ENCODE measurements at places on chromosomes 13 and 19.
A peak's percentile ranks its signal among the peaks of the same experiment; 100 is the strongest.

DNA sequence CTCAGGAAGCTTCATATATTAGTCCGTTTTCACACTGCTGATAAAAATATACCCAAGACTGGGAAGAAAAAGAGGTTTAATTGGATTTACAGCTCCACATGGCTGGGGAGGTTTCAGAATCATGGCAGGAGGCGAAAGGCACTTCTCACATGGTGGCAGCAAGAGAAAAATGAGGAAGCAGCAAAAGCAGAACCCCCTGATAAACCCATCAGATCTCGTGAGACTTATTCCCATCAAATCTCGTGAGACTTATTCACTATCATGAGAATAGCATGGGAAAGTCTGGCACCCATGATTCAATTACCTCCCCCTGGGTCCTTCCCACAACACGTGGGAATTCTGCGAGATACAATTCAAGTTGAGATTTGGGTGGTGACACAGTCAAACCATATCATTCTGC lies 23.1 kb downstream of the FLT3 start:
- DNase-seq = no peak

- DNase-seq = peak; percentile 39
Observed at GRCh38 chr19:49363268-49364082, at the start of gene DKKL1. DKKL1 (plus strand) TSS chr19:49363877; CDS start chr19:49363999, 122 bp downstream.

- no peak for DNase-seq
Observed at GRCh38 chr13:110665491-110666254, 40.2 kb downstream of the CARS2 start.

GRCh38 chr19:13138916-13139198 lies 11.3 kb downstream of the STX10 start:
- DNase-seq = no peak

DNA sequence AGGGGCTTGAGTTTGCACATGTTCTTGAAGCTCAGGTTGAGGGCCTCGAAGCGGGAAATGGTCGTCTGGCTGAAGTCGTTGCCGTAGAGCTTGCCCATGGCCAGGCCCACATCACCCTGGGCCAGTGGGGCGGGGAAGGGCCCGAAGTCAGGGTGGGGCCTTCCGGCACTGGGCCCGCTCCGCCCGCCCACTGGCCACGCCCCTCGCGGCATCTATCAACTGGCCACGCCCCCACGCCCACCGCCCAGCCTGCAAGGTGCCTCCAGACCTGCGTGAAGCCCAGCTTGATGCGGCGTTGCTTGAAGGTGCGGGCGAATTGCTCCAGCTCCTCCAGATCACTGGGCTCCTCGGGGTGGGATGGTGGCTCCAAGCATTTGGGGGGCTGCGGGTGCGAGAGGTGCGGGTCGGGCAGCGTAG lies 19.9 kb downstream of the ZNF574 start:
- no peak for DNase-seq

- DNase-seq = no peak
Observed at GRCh38 chr13:21043898-21044297, 17.5 kb downstream of the LATS2 start.

DNA sequence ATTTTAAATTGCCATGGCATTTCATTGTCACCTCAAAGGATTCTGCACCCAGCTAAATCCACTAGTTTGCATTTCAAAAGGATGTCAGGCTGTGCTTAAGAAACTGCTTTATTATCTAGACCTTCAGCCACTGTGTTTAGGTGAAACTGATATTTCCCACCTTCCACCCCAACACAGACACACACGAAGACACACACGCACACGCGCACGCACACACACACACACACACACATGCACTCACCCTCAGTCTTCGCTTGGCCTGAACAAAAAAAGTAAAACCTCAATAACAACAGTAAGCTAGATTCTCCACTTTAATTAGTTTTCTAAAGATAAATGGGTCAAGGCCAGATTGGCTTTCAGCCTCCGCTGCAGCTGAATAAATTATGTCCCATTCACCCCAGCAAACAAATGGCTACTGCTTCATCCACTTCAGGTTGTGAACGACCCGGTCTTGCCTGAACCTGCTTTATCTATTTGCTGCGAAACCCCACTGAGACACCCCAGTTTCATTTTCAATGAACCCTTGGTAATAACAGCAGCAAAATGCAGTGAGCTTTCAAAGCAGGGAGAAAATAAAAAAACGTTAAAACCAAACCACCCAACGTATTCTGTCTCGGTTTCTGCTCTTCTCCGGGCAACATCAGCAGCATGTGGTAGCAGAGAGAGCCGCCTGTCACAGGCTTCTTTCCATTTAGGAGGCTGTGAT lies 166.8 kb downstream of the DCT start:
- no peak for DNase-seq

DNA sequence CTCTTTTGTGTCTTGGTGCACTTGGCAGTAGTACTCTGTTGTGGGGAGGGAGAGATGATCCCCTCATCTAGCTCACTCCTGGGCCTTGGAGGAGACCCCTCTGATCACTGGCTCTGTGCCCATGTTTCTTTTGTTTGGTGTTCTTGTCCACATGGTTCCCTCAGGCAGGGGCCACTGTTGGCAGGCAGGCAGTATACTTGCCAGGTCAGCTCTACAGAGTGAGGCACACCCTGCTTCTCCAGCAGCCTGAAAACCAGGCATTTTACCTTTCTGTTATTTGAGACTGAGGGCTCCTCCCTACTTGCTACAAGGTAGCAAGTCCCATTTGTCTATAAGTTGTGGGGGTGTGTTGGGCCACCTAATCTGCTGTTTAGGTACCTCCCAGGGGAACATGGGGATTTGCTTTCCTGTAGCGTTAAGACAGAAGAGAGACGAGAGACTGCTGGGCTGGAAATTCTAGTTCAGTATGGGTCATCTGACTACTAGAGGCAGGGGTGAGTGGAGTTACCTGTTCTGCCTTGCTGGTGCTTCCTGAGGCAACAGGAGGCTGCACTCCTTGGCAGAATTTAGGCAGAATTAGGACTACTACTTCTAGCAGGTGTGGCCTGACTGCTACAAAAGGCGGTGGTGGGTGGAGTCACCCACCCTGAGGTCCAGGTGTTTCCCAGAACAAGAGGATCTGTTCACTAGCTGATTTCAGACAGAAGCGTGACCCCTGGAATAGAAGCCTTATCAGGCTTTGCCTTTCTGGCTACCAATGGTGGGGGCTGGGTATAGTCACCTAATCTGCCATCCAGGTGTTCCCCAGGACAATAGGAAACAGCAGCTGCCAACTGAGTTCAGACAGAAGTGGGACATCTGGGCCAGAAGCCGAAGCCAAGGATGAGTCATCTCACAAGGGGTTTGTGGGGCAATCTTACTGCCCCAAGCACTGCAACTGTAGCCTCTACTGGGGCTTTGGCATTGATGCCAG lies 843.0 kb upstream of the ATXN8OS start:
- DNase-seq = no peak

DNA sequence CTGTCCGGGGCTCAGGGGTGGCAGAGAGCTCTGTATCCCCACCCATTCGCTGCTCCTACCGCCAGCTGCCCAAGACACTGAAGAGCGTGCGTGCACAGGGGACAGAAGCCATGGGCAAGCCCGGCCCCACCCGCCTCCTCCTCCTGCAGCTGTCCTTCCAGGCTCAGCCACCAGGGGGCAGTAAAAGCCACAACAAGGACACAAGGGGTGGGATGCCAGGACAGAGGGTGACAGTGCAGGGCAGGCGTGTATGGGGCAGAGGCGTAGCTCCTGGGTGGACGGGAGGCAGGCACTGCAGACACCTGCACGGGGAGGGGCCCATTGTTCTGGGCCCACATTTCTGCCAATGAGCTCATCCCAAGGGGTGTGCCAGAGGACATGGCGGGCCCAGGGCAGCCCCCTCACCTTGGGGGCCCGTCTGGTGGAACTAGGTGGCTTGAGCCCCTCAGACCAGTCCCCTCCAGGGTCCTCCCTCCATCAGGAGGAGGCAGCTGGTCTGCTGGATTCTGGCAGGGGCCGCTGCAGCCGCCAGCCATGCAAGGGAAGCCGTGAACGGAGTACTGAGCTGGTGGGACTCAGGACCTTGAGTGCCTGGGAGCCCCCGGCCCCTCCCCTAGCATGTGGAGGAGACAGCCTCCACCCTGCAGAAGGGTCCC lies 61.2 kb downstream of the MLLT1 start:
- DNase-seq = peak; percentile 65

- DNase-seq = no peak
Observed at GRCh38 chr13:50629966-50630365, 213.5 kb downstream of the DLEU7 start.

DNA sequence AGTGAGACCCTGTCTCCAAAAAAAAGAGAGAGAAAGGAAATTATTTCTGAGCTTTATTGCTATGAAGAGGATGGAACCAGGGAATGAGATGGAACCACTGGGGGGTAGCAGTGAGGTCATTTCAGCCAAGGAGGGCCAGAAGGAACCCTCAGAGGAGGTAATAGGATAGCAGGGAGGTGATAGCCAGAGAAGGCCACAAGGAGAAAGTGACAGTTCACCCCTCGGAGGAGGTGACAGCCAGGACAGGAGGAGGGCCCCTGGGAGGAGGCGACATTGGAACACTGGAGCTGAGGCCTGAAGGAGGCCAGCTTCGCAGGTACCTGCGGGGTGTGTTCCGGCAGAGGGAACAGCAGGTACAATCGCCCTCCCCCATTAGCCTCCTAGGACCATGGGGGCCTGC lies 675 bp upstream of the PGPEP1 start:
- DNase-seq = no peak

GRCh38 chr13:111398715-111399299 lies 78.4 kb downstream of the TEX29 start:
- no peak for DNase-seq

DNA sequence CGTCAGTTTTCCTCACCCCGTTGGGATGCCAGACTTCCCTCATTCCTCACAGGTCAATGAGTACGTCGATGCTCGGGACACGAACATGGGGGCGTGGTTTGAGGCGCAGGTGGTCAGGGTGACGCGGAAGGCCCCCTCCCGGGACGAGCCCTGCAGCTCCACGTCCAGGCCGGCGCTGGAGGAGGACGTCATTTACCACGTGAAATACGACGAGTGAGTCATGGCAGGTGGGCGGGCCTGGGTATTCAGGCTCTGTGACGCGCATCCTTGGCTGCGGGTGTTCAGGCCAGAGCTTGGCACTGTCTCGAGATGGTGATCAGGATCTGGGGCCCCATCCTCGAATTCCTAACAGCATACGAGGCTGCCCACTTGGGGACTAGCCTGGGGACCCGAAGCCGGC lies 21.4 kb downstream of the UHRF1 start:
- no peak for DNase-seq

GRCh38 chr19:18533058-18533457 lies 10.3 kb downstream of the FKBP8 start:
- DNase-seq = no peak

- DNase-seq = no peak
Observed at GRCh38 chr19:53007606-53008005, 6.1 kb upstream of the ERVV-1 start.

DNA sequence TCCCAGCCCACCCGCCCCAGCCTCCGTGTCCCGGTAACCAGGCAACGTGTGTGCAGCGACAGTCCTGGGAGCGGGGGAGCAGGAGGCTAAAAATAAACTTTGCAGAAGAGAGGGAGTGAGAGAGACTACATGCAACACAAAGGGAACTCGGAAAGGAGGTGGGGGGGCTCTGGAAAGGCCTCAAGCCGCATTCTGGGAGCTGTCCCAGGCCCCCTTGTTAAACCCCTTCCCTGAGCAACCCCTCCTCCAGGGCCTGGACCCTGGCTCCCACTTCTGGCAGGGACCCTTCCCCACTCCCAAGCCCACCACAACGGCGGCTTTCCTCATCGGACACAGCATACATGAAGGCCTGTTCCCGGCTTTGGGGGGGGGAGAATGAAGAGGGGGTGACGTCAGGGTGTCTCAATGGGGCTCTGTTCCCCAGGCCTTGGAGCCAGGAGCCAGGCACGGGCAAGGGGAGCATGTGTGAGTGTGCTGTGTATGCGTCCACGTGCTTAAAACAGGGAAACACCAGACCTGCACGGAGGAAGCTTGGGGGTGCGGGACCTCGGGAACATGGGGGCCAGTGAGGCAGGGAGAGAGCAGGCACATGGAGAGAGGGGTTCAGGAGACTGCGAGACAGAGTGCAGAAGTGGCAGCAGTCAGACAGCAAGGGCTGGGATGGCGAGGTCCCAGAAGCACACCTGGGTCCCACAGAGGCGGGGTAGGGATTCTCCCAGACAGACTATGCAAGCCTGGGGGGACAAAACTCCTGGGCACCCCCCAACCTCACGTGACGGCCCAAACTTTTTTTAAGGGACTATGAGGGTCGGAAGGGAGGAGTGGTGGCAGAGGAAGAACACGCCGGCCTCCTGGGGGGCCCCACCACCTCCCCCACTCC lies 2.3 kb downstream of the ERF start:
- no peak for DNase-seq

GRCh38 chr13:29081697-29082440 lies 261.7 kb downstream of the MTUS2 start:
- DNase-seq = no peak

DNA sequence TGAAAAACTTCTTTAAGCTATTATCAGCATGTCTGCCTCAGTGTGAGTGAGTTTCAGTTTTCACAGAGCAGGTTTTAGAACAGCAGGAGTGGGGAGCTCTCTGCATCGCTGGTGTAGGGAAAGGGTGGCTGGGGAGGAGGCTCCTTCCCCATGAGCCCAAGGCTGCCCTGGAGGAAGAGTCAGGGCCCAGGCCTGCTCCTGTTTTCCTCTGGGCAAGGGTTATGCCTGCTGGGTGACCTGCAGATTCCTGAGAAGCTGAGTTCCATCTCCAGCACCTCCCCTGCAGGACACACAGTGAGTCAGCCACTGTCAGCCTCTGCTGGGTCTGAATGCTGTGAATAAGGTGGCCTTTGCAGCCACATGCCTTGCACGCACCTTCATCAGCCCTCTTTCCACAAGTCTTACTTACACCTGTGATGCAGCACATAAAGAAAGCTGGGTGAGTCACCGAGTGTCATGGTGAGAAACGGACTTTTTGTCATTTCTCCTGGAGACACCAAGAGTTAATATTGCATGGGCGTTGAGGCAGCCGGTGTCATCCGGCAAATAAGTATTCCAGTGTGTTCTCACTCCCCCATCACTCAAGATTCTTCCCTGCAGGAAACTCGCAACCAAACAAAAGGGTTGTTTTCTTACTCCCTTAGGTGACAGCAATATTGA lies 186.4 kb upstream of the KL start:
- DNase-seq = no peak

GRCh38 chr13:91270031-91270430 lies 77.5 kb upstream of the MIR17HG start:
- no peak for DNase-seq

GRCh38 chr13:35826626-35827254 lies 304.4 kb downstream of the DCLK1 start:
- DNase-seq = no peak

GRCh38 chr13:46311217-46311616 lies 75.8 kb downstream of the RUBCNL start:
- no peak for DNase-seq

DNA sequence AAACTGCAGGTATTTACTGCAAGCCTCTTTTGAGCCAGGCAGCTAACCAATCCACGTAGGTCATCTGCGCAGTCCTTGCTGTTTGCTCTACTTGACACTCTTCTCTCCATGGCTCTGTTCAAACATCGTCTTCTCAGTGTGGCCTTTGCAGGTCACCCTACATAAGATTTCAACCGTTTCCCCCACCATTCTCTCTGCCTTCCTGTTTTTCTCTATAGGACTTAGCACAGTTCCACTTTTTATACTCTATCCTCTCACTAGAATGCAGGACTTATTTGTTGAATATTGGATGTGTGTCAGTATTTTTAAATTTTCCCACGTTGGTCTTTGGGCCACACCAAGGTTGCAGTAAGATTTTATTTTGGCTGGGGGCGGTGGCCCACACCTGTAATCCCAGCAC lies 1.7 kb upstream of the FBXW9 start:
- DNase-seq = no peak
